ENCODE measurements at places on chromosomes 6 and 20.

GRCh38 chr20:63944078-63944941, 11.9 kb downstream of the UCKL1 start:
- DNase-seq: no peak

- no peak for DNase-seq
These were observed 135.7 kb downstream of the BCAS1 start for GRCh38 chr20:53934421-53935343.

GRCh38 chr6:389622-390021, 1.9 kb upstream of the IRF4 start:
- DNase-seq: no peak

GRCh38 chr6:29696147-29697125, 15.5 kb upstream of the ZFP57 start:
- DNase-seq: no peak

DNA sequence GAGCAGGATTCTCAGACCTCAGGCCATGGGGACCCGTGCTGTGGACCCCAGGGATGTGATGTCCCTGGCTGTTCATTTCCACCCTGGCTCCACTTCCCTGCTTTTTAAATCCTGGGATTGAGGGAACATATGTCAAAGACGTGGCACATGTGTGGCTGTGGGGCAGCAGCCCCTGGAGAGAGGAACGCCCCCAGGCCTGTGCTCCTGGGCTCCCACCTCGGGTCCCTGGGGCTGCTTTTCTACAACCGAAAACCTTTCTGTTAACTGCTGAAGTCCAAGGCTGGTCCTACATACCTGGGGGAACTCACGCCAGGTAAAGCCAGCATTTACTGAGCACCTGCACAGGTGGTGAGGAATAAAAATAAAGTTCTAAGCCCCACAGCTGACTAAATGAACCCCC, 102.3 kb upstream of the FRMD1 start:
- DNase-seq: no peak

Data from D721Med (cell line).